ENCODE measurements at places on chromosomes 12 and 14.
A peak's percentile ranks its signal among the peaks of the same experiment; 100 is the strongest.

DNA sequence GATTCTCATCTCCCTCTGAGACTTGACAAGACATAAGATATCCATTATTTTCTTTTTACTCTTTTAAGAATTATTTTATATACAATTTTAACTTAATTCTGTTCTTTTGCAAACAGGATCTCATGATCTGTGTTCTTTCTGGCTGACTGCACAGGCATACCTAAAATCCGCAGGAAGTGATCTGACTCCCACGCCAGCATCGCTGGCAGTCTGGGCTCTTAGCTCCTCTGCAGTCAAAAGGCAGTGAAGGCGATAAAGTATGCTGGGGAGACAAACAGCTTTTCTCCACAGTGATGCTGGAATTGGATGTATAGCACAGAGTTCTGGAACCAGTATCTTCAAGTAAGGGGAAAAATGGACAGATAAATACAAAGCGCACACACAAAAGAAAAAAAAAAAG lies 52.4 kb downstream of the DICER1 start:
- DNase-seq: no peak

GRCh38 chr14:90495357-90496276 lies 98.8 kb downstream of the CALM1 start:
- DNase-seq: no peak

DNA sequence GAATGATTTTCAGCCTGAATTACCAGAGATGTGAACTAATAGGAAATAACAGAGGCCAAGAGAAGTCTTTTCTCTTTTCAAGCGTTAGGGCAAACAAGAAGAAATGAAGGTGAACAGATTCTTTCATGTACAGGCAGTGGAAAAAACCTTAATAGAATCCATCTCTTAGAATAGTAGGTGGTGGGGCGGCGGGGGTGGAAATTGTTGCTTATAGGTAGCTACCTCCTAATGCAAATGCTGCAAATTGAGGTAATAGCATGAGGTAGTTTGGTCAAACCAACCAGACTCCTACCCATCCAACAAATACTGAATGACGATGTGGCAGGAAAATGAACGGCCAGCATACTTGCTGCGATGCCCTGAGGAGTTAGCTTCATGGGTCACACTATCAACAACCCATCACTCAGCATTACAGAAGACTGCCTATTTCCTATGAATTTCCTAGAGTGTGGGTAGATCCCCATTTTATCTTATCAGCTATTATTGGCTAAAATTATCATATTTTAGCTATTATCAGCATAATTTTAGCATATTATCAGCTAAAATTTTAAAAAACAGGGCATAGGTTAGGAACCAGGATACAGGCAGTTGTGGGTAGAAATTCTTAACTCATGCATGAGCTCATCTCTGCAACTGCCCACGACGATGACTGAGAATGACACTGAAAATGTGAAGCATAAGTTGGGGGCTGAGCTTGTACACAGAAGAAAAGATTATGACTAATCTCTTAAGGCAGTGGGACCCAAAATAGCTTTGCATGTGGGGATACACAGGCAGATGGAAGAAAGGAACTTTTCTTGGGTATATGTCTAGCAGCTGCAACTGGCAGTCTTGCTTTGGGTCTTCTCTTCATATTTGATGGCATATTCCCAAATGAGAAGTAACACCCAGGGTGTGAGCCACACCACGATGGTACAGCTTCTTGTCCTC lies 68.7 kb downstream of the NIN start:
- peak; percentile 30 for DNase-seq

- no peak for DNase-seq
Measured at GRCh38 chr12:77033658-77034536, 31.5 kb downstream of the E2F7 start.

All from stimulated activated CD4-positive, alpha-beta T cell treated with anti-CD3 and anti-CD28 coated beads, Interleukin-12 subunit alpha, Interleukin-12 subunit beta, amount 100 ng/mL, for 24 hours (primary cell).